Fibroblast of skin of back (primary cell): ENCODE measurements at places on chromosomes 12 and 14.

DNA sequence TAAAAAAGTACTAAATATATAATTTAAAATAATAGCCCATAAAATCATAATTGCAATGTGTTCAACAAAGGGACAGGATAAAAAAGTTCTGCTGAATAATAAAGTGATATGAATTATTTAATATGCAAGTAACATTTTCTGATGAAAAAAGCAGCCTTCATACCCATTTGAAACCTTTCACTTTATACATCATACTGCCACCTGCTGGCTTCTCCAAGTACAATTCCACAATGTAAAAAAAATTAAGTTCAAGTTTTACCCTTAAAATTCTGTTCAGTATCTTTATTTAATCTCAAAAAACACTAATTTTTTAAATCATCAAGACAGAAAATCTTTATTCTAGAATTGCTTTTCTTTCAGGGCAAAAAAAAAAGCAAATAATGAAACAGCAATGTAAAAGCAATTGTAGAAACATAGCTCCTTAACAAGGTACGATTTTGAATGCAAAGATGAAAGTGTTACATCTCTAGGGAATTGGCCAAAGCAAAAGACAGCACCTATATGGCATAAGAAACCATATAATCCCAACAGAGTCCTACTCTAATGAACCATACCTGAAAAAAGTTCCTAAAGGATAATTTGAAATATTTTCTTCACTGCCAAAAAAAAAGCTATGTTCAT is 15.0 kb downstream of the MDM1 start:
- peak; percentile 56 for DNase-seq

- DNase-seq: no peak
Measured at GRCh38 chr14:89621791-89622638, 205.0 kb upstream of the FOXN3 start.

GRCh38 chr12:47894068-47894467 is 10.7 kb downstream of the VDR start:
- DNase-seq: no peak

GRCh38 chr12:101671157-101671791 is 26.2 kb upstream of the CHPT1 start:
- no peak for DNase-seq

DNA sequence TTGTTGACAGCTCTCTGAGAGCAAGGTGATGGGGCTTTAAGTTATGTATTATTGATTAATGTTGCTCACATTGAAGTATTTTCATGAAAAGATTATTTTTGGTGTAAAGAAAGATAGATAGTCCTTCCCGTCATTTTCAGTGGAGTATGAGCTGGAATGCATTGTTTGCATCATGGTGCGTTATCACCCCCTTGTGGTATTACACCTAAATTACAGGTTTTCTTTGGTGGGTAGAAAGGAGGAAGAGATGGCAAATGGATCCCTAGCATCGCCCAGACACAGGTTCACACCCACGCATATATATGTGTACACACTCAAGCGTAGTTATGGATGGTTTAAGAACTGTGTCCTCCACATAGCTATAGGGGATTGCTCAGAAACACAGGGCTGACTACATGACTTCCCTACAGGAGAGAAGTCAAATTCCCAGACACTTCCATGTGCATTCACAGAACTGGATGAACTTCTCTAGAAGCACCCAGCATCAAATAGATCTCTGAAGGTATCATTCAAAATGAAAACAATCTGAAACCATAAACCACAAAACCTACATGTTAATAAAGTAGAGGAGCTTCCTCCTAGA is 14.4 kb upstream of the SERPINA10 start:
- peak; percentile 12 for DNase-seq

- DNase-seq: no peak
Measured at GRCh38 chr12:94235848-94236247, 87.5 kb downstream of the PLXNC1 start.

DNA sequence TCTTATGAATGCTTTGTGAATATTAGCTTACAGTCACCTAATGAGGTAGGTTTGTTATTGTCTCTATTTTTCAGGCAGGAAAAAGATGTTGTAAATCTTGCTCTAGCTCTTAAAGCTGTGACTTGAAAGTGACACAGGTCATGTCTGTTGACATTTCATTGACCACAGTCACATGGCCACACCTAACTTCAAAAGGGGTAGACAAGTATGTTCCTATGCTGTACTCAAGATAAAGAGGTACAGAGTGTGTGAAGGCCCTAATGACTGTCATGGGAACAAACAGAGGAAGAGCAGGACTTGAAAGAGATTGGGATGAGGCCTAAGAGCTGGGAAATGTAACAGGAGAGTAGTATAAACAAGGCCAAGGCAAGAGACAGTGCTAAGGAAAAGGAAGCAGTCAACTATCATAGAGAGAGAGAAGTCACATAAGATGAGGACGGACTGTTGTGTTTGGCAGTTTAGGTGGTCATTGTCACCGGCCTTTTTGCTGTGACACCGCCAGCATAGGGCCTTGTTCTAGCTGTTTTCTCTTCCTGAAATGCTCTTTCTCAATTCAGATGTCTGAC is 181.0 kb downstream of the CFAP54 start:
- no peak for DNase-seq

DNA sequence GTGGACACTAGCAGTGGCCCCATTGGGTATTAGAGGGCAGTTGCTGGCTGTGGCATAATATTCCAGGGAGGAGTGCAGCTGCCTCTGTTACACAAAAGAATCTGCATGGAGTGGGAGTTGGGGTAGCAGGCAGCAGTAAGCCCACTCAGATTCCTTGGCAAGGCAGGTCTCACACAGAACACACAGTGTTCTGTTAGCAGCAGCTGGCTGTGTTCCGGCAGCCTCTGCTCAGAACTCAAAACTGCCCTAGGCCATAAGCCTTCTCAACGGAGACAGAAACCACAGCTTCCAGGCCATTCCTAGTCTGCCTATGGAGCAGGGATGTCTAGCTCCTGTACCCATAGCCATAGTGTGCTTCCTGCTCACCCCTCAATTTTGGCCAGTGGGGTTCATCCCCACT is 1085.4 kb downstream of the SLC6A15 start:
- no peak for DNase-seq
